SK-MEL-5 (cell line): ENCODE measurements at places on chromosomes 6 and 20.

DNA sequence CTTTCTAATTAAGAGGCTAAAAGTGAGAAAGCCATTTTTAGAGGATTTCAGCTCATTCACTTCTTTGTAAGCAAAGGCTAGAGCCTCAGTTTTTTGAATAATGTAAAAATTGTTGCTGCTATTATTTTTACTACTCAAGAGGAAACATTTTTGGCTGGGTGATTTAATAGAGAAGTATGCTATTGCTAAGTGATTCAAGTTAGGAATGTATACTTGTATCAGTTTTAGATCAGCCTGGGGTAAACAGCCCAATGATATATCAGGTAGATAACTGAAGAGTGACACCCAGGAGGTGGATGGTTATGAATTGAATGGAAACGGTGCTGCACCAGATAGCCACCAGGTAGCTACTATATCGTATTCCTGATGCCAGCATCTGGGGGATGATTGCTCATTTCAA, 9.2 kb downstream of the QKI start:
- DNase-seq, result no peak

GRCh38 chr6:140897349-140897748, 1235.4 kb upstream of the GJE1 start:
- DNase-seq, result peak; percentile 63

DNA sequence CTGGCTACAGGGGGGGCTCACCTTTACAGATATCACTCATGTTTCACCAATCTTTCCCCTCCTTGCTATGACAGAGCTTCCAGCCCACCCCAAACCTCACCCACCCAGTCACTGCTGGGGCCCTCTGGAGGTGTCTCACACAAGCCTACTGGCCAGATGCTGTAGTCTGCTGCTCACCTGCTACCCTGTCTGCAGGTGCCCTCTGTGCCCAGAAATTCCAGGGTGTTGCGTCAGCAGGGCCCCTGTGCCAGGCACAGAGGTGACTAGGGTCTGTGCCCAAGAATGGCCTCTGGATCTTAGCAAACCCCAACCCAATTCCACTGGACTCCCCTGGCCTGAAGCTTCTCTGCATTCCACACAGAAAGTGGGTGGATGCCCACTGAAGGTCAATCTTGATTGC, 21.4 kb downstream of the UNC5CL start:
- DNase-seq, result no peak

GRCh38 chr20:6530254-6530653, 237.2 kb upstream of the BMP2 start:
- no peak for DNase-seq

DNA sequence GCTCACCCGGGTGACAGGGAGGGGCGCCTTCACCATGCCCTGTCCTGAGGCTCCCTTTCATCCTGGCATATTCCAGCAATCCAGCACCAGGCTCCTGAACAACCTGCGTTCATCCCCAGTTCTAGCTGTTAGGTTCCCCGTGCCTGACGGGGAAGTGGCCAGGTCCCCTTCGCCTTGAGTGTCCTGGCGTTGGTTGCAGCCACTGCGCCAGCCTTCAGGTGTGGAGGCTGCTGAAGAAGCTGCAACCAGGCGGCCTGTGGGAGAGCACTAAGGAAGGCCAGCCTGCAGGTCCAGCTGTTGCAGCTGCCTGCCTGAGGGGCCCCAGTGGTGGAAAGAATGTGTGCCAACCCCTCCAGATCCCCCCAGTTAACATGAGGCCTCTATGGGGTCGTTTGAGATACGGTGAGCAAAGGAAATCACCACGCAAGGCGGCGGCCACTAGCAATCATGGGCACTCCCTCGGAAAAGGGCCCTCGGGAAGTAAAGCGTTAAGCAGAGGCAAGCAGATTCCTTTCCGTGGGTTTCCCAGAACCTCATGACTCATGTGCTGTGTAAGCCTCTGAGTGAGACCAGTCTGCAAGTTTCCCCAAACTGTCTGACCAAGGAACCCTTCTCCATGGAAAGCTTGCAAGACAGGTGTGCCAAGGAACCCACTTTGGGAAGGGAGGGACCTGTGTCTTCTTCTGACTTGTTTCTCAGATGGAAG, 320.8 kb downstream of the TAF4 start:
- DNase-seq, result no peak

DNA sequence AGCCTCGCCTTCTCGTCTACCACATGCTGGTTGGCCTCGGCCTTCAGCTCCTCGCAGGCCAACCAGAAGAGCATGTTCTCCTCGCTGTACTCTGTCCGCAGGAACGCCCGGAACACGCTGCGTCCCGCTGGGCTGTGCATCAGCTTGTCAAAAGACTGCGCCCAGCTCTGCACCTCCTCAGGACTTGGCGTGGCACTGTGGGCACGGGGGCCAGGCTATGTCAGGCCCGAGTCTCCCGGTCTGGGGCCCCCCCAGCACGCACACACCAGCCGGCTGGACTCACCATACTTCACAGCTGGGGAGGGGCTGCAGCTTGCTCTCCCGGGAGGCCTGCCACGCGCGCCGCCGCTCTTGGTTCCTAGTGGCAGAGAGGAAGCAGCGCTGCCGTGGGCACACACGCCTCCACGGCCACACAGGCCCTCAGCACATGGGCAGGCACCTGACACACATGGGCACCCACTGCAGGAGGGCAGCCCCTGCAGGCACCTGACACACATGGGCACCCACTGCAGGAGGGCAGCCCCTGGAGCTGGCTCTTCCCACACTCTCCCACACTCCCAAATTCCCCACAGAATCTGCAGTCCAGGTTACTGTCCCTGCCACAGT, 5.0 kb downstream of the RGS19 start:
- no peak for DNase-seq

DNA sequence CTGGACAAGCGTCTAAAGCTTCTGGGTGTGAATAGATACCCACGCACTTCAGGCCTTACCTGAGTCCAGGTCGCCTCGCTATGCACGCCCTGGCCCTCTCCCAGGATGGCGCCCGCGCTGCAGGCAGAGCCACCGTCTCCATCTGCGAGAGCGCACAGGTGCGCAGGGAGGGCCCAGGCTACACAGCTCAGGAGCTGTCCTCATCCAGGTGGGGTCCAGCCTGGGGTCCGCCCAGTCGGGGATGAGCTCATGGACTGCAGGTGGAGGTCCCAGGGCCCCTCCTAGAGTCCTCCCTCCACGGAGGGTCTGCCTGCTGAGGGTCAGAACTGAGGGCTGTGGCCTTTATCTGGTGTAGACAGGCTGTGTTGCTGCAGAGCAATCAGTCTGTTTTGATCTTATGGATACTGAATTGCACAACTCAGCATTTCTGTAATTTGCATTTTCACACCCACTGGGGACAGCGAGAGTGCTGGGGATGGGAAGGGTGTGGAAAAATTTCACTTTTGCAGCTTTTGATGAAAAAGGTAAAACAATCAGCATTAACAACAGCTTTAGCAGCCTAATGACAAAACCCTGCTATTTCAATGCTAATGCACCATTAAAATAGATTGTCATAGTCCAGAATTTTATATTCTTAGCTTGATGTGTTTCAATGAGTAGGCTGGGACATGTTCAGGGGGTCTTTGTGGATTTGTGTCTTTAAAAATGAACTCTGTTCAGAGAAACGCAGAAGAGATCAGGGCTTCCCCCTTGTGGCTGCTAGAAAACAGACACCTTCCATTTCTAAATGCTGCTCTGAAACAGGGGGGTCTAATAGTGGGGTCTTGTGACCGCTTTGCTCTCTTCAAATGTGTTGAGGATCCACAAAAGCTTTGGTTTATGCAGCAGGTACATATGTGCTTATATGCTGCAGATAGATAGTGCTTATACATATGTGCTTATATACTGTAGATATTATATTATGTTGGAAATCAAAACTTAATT, 77.8 kb upstream of the PHACTR3 start:
- DNase-seq, result peak; percentile 51

DNA sequence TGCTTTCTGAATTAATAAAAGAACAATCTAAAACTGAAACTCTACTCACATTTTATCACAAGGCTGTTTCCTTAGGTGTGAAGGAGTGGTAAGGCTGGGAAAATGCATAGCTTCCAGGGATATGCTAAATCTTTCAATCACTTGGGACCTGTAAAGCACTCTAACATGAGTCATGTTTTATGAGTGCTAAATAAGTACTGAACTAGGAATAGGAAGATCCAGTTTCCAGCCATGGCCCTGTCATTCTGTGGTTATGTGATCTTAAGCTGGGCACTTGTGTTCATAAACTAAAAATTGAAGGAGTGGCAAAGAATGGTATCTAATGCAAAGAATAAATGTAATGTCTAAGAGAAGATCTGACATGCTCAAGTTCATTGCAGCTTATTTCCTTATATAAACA, 6.1 kb upstream of the TMEM200A start:
- no peak for DNase-seq

DNA sequence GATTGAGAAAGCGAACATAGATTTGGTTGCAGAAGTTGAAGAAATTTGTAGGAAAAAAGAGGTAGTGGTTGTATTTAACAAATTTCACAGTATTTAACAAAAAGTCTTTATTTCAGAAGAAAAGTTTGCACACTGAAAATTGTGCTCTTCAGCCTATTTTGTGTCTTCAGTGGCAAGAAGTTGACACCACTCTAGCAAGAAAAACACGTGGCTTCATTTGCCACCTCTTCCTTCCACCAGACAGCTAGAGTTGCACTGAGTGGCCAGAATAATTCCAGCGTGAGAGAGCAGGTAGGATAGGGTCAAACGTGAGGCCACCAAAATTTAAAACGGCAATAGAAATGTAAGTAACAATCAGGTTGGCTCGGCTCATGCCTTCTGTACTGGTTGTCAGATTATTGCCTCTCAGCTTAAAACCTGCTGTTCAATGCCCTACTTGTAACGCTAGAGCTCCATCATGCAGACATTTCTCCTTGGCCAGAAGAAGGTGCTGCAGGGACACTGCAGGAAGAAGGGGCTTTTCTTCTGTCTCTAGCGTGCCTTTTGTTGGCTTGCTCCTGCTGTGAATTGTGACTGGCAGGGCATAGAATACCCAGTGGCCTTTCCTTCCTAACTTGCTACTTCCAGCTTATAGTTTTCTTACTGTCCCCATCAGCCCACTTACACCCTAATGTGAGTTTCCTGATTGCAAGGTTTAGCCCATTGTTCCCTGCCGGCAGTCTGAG, 12.1 kb downstream of the TRAPPC3L start:
- DNase-seq, result peak; percentile 51

DNA sequence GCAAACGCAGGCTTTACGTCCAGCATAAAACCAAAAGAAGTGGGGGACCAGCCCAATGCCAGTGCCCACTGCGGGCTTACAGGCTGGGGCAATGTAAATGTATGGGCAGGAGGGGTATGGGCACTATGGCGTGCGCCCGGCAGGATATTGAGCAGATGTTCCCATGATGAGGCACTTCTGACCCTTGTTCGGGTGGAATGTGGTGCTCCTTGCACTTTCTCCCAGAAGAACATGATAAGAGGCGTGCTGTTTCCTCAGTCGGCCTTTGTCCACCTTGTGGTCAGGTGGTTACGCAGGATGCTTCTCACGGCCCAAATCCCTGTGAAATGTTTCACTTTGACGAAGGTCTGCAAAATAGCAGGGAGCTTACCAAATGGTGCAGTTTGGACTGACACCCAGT, 4.8 kb upstream of the GPR31 start:
- DNase-seq, result no peak

- no peak for DNase-seq
These were observed 117.6 kb downstream of the SULF2 start for GRCh38 chr20:47667531-47668312.

DNA sequence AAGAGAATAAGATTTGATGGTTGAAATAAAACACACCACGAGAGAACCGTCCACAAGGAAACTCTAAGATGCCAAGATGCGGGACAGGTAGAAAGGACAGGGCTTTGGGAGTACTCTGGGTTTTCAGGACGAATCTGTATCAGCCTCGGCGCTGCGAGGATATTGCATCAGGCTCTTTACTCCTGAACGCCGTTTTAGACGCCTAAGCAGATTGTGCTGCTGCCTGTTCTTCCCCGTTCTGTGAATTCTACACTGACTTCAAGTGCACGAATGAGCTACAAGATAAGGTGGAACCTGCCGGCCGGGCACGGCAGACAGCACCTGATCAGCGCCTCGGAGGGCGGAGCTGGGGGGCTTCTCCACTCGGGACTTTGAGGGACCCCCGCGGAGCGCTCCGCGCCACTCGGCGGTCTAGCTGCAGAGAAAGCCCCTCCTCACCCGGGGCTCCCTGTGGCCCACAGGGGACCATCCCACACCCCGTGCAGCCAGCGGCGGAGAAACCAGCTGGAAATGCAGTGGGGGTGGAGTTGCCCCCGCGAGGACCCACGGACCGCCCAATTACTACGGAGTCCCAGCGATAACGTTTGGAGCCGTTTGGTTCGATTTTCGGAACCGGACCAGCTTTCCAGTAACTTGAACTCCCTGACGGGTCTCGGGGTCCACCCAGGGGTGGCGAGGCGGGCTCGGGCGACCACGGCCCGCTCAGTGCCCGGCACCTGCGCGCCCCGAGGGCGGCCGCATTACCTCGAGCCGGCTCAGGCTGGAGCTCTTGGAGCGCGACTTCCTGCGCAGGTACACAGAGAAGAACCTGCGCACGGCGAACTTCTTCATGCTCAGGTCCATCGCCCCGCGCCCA, 646 bp downstream of the RPS6KA2 start:
- no peak for DNase-seq

DNA sequence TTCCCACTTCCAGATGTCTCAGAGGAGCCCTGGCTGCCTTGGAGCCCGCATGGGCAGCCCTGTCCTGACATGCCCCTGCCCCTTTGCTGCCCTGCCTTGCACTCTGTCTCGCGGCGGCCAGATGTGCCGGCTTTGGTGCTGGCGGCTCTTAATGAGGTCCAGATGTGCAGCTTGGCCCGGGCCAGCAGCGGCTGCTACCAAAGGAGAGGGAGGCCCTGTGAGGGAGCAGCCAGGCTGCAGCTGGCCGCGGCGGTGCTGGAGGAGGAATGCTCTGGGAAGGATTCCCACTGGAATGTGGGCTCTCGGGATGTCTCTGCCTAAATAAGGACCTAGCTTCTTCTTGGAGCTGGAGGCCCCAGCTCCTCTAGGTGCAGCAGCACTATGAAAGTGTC, 72.4 kb downstream of the FGD2 start:
- no peak for DNase-seq

DNA sequence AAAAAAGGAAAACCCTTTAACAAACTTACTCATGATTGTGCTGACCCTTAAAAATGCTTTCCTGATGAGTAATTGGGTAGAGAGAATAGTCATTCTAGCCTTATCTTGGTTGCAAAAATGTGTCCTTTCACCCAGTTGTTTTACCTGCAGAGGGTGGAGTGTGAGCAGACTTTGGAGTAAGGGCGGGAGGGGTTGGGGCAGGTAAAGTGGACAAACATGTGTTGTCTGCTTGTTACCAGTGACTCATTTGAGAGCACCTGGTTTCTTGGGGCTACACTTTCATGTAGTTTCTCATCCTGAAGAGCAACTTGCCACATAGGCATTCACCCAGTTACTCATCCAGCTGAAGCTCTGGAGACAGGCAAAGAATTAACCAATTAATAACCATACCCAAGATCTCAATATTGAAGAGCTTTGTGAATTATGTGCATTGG, 121.1 kb downstream of the TNFRSF21 start:
- DNase-seq, result no peak

DNA sequence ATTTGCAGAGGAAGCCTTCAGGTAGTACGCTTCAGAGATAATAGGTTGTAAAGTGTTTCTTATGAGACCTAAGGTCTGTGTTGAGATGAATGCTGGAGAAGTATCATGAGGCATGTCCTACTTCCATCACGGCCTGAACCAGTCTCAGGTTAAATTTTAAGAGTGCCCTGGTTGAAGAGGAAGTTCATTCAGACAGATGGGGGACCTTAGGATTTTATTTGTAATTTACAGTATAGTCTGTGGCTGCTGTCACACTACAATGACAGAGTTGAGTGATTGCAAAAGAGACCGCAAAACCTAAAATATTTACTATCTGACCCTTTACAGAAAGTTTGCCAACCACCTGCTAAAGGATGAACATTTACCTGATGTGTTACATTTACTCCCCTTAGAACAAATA, 70.9 kb downstream of the UST start:
- DNase-seq, result no peak

- DNase-seq, result peak; percentile 73
These were observed 6.9 kb downstream of the HLA-DPB1 start for GRCh38 chr6:33082702-33083101.
